ENCODE measurements at places on chromosomes 11 and 22.
A peak's percentile ranks its signal among the peaks of the same experiment; 100 is the strongest.

- no peak for DNase-seq
Observed at GRCh38 chr11:17611049-17611448, 64.0 kb downstream of the OTOG start.

DNA sequence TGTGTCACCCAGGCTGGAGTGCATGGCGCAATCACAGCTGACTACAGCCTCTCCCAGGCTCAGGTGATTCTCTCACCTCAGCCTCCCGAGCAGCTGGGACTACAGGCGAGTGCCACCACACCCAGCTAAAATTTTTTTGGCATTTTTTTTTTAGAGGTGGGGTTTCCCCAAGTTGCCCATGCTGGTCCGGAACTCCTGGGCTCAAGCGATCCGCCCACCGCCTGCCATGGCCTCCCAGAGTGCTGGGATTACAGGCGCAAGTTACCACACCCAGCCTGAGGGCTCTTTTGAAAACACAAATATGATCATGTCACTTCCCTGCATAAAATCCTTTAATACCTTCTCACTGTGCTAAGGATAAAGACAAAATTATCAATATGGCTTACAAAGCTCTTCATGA is 88.1 kb downstream of the MAML2 start:
- no peak for DNase-seq

GRCh38 chr11:106231591-106231990 is 154.1 kb downstream of the AASDHPPT start:
- no peak for DNase-seq

DNA sequence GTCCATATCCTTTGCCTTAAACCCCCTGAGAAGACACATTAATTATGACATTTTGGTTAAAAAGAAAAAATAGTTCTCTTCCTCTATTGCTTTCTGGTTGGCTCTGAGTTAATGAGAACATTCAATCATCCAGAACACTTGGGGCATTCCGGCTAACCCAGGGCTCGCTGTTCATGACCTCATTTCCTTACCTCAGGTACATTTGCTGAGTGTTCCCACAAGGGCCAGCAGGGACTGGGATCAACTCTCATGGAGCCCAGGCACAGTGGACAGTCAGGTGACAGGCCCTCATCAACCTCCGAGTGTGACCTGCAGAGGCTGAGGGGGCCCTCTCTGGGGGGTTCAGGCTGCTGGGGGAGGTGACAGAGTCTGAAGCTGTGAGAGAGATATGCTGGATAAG is 98.9 kb downstream of the MYO18B start:
- no peak for DNase-seq

- no peak for DNase-seq
Observed at GRCh38 chr11:1438967-1439330, 47.6 kb downstream of the MOB2 start.

- no peak for DNase-seq
Observed at GRCh38 chr11:111845276-111846028, 25.9 kb downstream of the ALG9 start.

GRCh38 chr11:83456075-83456474 is 169.9 kb upstream of the CCDC90B start:
- peak; percentile 37 for DNase-seq

DNA sequence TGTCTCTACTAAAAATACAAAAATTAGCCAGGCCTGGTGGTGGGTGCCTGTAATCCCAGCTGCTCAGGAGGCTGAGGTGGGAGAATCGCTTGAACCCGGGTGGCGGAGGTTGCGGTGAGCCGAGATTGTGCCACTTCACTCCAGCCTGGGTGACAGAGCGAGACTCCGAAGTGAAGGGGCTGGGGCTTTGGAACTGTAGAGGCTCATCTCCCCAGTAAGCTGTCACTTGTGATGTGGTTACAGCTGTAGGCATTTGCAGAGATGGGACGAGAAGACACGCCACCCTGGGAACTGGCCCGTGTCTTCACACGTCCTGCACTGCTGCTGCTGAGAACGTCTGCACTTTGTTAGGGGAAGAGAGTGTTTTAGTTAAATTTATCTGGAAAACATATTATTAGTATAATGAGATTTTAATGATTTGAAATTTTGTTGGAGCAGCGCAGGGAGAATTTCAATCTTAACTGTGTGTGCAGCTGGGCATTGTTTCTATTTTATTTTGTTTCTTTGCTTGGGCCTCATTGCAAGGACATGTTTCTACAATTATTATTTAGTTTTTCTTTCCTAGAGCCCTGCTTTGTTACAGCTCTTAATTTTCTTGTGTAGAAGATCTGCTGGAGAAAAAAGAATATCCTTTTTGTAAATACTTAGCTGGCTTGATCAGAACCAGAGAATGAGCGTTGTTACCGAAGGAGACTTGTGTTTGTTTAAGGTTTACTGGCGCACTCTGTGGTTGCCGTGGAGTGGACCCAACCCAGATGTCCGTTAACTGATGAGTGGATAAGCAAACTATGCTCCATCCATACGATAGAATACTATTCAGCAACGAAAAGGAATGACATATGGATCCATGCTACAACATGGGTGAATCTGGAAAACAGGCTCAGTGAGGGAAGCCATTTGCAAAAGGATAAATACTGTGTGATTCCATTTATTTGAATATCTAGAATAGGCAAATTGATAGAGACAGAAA is 18.4 kb downstream of the PARVB start:
- DNase-seq: no peak

DNA sequence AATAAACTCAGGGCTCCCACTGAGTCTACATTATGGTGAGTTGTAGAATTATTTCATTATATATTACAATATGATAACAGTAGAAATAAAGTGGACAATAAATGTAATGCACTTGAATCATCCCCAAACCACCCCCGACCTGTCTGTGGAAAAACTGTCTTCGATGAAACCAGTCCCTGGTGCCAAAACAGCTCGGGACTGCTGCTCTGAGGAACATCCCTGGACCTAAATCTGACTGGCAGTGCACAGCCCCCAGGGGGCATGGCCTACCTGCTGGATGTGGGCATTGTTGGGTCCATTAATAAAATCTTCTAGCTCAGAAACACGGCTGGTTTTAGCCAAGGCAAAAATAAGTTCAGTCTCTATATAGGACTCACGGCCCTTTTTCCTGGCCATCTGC is 29.3 kb upstream of the SLC25A1 start:
- DNase-seq: no peak

GRCh38 chr11:64996327-64996709 is 453 bp downstream of the BATF2 start:
- no peak for DNase-seq

DNA sequence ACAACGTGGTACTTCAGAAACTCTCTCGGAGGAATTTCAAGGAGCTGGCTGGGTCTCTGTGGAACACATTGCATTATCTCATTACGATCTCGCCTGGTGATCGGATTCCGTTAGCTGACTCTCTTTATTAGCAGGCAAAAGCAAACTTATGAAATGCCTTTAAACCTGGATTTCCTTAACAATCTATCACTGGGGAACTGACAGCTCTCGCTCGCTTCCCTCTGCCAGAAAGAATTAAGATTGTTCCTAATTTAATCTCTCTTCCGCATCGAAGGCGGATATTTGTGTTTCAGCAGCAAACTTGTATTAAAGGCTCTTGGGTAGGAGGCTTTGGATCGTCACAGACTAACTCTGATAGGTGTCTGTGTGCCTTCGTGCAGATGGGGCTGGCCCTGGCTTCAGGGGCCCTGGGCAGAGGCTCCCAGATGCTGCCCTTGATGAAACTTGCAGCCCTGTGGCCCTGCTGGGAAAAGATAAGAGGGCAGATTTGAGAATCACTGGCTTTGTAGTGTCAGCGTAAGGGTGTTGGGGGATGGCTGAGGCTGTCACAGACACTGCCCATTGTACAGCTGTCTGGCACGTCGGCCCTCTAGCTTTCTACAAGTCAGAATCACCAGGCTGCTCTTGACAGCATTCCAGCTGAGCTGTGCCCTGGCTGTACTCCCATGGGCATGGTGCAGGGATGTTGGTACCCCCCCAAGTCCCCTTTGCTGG is 162.2 kb upstream of the NECTIN1 start:
- DNase-seq: no peak

GRCh38 chr22:37276776-37277175 is 5.5 kb upstream of the CYTH4 start:
- DNase-seq: no peak

GRCh38 chr22:40425082-40425481 is 54.7 kb downstream of the SGSM3 start:
- DNase-seq: no peak

- peak; percentile 84 for DNase-seq
Observed at GRCh38 chr22:32528984-32529982, 54.7 kb downstream of the FBXO7 start.

DNA sequence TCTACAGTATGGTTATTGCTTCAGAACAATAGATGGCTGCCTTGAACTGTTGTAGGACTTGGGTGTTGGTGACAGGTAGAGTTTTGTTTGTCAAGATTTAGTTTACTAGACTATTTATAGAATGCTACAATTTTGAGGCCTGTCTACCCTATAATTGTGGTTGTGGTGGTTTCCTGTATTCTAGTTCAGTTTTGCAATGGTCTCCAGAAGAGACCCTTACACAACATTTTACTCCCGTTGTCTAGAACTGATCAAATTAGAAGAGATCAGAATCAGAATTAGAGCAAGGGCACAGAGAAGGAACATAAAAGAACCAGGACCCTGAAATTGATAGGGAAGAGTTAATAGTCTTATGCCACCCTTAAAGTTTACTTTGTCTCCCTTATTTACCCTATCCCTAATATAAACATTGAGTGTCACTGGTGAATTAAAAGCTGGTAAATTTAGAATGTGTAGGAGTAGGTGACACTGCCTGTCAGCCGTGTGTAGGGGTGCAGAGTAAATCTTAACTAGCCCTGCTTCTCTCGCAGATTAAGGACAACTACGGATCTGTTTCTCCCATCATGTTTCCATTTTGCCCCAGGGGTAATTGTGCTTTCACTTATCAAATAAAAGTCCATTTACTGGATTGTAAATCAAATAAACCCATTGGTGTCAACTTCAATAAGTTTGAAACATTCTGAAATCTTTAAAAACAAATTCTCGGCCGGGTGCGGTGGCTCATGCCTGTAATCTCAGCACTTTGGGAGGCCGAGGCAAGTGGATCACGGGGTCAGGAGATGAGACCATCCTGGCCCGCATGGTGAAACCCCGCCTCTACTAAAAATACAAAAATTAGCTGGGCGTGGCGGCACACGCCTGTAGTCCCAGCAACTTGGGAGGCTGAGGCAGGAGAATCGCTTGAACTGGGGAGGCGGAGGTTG is 10.9 kb upstream of the PHLDB1 start:
- no peak for DNase-seq

DNA sequence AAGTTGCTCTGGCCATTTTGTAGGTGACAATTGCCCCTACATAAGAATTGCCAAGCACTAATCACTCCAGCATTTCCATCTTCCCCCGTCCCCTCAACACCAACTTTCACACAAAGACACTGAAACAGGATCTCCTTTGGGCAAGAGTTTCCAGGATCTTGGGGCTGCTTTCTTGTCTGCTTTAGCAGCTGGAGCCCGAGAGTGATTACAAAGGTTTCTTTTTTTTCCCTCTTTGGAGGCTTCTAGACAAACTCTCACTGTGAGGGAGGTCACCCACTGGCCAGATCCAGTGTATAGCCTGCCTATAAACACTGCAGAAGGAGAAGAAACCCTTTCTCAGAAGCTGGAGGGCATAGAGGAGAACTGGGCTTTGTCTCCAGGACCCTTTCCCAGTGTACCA is 92.5 kb downstream of the APIP start:
- no peak for DNase-seq

DNA sequence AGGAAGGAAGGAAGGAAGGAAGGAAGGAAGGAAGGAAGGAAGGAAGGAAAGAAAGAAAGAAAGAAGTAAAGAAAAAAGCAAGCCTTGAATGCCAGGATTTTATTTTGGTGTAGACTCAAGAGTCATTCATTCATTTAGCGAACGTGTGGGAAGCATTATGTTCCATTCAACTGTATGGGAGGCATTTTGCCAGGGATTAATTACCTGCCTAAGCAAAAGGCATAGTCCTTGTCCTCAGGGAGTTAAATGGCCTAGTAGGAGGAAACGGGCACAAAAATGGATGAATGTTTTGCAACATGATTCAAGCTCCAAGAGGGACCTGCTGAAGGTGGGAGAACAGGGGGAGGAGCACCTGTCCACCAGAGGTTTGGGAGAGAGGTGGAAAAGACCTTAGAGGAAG is 16.2 kb upstream of the ZNRF3 start:
- no peak for DNase-seq

DNA sequence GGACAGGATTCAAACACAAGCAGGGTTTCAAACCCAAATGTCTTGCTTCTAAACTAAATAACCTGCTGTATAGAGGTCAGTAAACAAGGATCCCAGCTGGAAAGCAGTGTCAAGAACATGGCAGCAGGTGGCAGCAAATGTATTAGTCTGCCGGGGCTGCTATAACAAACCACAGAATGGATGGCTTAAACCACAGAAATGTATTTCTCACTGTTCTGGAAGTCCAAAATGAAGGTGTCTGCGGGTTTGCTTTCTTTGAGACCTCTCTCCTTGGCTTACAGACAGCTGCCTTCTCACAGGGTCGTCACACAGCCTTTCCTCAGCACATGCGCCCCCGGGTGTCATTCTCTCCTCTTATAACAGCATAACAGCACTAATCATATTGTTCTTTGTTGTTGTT is 65.1 kb upstream of the LRRC55 start:
- peak; percentile 40 for DNase-seq

DNA sequence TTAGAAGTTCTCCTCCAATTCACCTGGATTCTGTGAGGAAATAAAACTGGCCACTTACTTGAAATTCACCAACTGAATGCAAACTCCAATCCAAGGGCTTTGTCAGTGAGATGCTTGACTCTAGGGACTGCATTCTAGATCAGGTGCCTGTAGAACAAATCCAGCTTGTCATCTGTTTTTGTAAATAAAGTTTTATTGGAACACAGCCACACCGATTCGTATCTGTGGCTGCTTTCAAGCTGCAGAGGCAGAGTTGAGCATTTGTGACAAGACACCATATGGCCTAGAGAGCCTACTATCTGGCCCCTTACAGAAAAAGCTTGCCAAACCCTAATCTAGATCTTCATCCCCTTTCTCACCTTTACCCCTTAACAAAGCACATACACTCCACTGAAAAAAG is 82.3 kb downstream of the BTBD10 start:
- no peak for DNase-seq

GRCh38 chr11:563812-564578 is 3.2 kb downstream of the RASSF7 start:
- no peak for DNase-seq

DNA sequence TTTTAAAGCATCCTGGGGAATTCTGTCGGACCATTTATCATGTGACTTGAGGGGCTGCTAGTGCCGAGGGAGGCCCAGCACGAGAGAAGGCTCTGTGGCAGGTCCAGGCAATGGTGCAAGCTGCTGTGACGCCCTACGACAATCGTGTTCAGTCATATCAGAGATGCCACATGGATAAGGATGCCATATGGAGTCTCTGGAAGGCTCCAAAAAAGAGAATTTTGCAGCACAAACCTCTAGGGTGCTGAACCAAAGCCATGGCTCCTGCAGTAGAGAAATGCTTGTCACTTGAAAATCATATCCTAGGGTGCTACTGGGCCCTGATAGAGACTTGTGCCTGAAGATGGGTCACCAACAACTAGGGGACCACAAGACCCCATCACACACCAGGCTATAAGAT is 6.7 kb upstream of the CD6 start:
- DNase-seq: no peak

DNA sequence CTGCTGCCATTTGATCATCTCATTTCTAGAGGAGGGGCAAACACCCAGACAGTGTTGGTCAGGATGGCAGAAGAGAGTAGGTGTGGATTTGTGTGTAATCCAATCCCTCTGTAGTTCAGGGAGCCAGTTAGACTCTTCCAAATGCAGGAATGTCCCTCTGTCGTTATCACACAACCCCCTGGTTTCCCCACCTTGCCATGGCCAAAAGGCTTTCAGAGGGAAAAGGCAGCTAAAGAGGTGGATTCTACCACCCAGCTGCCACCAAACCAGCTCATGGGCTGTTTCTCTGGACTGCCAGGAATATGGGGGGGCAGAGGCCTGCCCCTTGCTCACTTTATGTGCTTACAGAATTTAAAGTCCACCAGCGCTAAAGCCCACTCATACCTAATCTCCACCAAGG is 18.1 kb downstream of the TSKU start:
- DNase-seq: no peak

Data from neural crest cell (in vitro differentiated cells).